ENCODE measurements at places on chromosomes 6 and 20.

- no peak for DNase-seq
These were observed 301.8 kb downstream of the TBC1D32 start for GRCh38 chr6:121032268-121033006.

GRCh38 chr6:40740518-40740917 lies 153.4 kb upstream of the LRFN2 start:
- no peak for DNase-seq

GRCh38 chr6:110799189-110799588 lies 16.1 kb downstream of the CDK19 start:
- DNase-seq: no peak

DNA sequence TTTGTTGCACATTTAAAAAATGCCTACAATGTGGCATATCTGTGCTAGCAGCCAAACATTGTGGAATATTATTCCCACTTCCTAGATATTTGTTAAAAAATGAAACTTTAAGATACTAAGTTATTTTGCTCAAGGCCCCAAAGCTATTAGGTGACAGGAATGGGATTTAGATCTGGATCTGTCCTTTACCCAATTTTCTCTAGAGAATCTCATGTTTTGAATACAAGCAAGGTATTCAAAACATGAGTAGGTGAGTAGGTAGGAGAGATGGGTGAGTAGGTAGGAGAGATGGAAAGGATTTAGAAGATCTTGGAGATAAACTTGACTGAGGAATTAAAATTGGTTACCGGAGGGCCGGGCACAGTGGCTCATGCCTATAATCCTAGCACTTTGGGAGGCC lies 61.2 kb upstream of the AKIRIN2 start:
- DNase-seq: no peak

DNA sequence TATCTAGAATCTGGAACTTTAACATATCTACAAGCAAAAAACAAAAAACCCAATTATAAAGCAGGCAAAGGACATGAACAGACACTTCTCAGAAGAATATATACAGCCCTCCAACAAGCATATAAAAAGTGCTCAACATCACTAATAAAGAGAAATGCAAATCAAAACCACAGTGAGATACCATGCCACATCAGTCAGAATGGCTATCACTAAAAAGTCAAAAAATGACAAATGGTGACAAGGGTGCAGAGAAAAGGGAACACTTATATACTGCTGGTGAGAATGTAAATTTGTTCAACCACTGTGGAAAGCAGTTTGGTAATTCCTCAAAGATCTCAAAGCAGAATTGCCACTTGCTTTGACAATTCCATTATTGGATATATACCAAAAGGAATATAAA lies 215.0 kb upstream of the EYS start:
- DNase-seq: no peak

DNA sequence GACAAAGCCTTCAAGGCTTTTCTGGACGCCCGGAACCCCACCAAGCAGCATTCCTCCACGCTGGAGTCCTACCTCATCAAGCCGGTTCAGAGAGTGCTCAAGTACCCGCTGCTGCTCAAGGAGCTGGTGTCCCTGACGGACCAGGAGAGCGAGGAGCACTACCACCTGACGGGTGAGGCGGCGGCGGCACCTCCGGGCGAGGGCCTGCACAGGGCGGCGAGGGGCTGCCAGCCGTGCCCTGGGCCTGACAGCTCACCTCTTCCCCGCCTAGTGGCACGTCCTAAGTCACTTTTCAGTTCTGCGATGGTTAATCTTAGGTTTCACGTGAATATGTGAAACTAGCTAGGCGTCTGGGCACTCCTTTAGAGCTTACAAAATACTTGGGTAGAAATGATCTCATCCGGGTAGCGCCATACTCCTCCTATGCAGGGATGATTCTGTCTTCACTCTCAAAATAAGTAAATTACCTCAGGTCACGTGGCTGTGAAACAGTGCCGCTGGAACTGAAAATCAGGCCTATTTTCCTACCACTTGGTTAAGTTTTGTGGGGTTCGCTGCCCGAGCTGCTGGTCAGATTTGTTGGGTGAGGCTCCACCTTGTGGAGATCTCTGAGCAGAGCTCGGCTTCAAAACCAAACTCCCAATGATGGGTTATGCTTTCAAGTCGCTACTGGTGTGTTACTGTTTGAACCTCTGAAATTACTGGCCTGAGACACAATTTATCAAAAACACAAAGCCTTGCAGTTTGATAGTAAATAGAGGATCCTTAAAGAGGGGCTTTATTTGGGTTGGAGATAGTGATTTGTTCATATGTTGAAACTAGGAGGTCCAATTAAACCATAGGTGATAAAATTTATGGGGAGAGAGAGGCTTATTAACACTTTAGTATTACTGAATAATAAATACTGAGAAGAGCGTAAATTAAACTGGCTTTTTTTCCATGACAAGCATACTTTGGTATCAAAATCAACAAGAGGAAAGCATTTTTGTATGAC lies 15.5 kb upstream of the CLDN20 start:
- DNase-seq: no peak

- no peak for DNase-seq
These were observed 226.2 kb upstream of the MARCKS start for GRCh38 chr6:113630738-113631535.

- no peak for DNase-seq
These were observed 71.5 kb downstream of the NCR2 start for GRCh38 chr6:41406728-41407489.

Measured in activated CD8-positive, alpha-beta memory T cell treated with anti-CD3 and anti-CD28 coated beads for 1 hour (primary cell).